ENCODE measurements at places on chromosomes 13 and 19.

DNA sequence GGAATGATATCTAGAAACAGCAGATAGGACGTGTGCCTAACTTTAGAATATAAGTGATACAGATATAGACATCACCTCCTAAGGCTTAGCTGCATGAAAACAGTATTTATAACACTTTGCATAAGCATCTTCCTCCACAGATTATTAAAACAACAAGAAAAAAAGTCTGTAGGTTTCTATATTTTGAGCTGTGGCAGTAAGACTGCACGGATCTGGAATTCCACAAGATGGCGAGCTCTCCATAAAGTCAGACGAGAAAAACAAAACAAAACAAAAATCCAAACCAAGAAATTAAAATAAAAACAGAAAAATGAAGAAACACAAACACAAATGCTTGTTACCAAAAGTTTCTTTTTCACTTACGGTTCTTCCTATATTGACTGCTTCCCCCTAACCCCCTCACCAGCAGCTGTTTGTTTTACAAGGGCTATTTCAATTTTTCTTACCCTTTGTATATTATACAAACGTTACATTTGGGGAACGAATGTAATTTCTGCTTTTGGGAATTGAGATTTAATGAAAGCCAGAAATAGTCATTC lies 285.8 kb downstream of the MYO16 start:
- no peak for DNase-seq

GRCh38 chr13:98398581-98398980 lies 178.3 kb downstream of the STK24 start:
- no peak for DNase-seq

- no peak for DNase-seq
Observed at GRCh38 chr19:9860407-9860806, 25.3 kb downstream of the PIN1 start.

- DNase-seq = peak; percentile 86
Observed at GRCh38 chr13:64551755-64552154, 2678.4 kb downstream of the PCDH9 start.
